NCI-H526 (cell line): ENCODE measurements at places on chromosomes 4 and X.

DNA sequence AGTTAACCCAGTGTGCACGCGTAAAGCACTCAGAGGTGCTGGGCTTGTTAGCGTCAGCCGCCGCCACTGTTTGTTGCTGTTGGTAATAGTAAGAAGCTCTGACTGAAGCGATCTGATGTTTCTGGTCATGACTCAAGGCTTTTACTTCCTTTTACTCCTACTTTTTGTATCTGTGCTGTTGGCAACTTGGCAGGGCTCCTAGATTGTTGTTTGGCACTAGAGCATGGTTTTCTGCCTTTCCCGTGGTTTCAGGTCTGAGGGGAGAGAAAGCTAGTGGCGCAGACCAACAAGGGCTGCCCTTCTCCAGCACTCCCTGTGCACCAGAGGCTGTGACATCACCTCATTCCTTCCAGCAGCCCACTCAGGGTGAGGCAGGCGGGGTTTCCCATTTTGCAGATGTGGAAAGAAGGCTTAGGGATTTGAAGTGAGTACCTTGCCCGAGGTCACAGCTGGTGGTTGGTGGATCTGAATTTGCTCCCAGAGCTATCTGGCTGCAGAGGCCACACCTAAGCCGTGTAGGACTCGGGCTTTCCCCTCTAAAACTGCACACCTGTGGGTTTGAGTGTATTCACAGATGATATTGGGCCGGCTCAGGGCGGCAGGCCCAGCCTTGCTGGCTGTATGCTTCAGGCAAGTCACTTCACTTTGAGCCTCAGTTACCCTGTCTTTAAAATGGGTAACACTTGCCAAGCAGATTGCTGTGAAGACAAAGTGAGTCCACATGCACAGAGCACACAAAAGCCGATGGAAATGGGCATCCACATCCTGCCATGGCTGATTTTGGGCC lies 51.2 kb upstream of the TADA2B start:
- no peak for DNase-seq

DNA sequence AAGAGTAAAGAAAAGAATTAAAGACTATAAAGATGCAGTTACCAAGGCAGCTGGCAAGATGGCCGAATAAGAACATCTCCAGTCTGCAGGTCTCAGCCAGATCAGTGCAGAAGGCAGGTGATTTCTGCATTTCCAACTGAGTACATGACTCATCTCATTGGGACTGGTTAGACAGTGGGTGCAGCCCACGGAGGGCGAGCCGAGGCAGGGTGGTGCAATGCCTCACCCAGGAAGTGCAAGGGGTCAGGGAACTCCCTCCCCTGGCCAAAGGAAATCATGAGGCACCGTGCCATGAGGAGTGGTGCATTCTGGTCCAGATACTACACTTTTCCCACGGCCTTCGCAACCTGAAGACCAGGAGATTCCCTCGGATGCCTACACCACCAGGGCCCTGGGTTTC lies 20.5 kb downstream of the SPIN4 start:
- DNase-seq, result no peak

DNA sequence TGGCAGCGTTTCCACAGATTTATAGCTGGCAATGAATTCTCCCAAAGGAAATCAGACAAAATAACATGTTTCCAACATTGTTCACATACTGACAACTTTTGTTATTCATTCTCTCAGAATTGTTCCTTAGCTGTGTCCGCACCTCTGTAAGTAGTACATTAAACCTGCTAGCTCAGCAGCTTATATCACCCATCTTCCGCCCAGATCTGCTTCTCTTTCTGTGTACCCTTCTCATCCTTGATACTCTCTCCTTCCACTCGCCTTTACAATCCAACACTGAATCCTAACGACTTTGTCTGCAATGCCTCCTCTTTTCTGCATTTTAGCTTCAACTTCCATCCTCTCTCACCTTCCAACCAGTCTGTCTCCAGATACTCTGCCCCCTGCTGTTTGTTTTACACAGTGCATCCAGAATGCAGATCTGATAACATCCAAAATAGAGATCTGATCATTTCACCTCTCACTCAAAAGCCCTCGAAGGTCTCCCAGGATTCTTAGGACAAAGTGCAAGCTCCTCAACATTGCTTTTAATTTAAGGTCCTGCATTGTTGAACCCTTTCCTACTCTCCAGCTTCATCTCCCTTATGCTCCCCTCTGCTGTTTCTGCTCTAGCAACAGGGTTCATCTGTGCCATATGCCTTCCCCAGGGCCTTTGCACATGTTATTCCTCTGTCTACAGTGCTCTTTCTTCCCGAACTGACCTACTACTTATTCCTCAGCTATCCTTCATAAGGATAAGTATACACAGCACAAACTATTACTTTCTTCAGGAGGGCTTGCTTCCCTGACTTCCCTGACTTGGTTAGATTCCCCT lies 67.3 kb upstream of the VBP1 start:
- DNase-seq, result peak; percentile 28

DNA sequence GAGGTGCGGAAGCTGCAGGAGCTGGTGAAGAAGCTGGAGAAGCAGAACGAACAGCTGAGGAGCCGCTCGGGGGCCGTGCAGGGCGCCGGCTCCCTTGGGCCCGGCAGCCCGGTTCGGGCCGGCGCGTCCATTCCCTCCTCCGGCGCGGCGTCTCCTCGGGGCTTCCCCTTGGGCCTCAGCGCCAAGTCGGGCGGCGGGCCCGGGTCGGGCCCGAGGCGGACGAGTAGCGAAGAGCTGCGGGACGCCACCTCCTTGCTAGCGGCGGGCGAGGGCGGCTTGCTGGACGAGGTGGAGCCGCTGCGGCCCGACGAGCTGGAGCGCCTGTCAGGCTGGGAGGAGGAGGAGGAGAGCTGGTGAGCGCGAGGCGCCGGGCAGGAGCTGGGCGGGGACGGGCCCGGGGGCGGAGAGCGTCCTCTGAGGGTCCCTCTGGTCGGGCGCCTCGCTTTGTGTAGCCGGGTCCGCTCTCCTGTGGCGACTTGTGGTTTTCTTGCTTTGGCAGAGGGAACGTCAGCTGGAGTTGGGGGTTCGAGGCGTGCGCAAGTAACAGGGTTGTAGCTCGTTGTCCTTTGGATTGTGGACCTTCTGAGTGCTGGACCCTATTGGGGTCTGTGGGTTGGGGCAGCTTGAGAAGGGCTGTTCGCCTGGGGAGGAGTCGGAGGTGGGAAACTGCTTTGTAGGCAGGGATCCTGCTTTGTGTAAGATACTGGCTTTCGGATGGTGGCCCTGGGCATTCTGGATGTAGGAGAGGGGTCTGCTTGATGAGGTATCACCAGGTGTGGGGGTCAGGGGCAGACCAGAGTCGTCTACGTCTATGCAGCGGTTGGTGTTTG lies 662 bp downstream of the SLAIN2 start:
- DNase-seq, result peak; percentile 70

DNA sequence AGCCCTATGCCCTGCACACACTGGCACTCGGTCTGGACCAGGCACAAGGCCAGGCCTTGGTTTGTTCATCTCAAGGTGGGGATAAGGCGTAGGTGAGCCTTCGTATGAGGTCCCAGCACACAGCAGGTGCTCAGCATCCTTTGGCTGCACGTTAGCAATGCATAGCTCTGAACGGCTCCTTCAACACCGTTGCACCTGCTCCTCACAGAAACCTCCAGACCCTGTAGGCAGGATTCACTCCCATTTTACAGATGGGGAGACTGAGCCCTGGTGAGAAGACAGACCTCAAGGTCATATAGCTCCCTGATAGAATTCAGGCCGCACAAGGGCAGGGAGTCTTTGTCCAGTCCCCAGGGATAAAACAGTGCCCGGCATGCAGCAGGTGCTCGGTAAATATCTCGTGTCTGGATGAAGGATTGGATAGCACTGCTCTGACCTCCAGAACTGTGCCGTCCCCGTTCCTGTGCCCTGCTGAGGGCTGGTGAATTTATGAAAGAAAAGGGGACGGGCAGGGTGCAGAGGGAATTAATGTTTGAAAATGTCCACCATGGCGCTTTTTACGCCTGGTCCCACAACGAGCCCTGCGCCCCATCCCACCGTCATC lies 2.4 kb downstream of the PPP2R2C start:
- no peak for DNase-seq

DNA sequence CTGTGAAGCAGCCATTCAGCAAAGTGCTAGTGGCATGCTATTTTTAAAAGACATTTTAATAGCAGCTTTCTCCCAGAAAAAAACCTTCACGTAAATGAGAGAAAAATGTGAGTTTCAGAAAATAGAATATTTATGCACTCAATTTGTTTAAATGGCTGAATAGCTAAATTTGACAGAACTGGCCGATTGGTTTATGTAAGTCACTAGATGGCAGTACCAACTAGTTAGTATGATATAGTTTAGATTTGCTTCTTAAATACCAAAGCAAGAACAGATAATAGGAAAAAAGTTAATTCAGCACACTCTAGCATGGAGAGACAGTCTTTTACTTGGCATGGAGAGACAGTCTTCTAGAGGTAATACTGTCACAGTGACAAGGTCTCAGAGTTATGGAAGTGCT lies 250.1 kb downstream of the SNCA start:
- peak; percentile 13 for DNase-seq

- no peak for DNase-seq
Measured at GRCh38 chr4:153233761-153234371, 29.6 kb downstream of the TRIM2 start.

GRCh38 chrX:113726898-113727297 lies 857.0 kb upstream of the HTR2C start:
- no peak for DNase-seq

- no peak for DNase-seq
Measured at GRCh38 chrX:2536974-2537373, 36.2 kb upstream of the DHRSX start.

DNA sequence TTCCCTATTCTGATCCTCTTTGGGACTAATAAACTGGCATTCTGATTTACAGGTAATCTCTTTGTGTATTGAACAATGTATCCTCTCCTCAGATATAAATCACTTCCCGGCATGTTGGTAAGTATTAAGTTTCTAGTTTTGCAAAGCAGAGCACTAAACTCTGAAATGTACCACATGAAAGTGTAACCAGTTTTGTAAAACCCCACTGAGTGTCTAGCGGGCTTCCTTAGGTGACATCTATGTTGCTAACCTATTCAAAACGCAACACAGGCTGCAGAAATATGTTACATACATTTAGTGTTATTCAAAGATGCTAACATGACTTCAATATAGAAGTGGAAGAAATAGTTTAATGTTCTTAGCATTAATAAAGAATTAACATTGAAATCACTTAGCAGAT lies 25.2 kb downstream of the DNAJB14 start:
- no peak for DNase-seq

- DNase-seq, result no peak
Measured at GRCh38 chr4:104235967-104236366, 258.7 kb downstream of the CXXC4 start.

GRCh38 chrX:24216037-24216436 lies 66.5 kb downstream of the ZFX start:
- no peak for DNase-seq

DNA sequence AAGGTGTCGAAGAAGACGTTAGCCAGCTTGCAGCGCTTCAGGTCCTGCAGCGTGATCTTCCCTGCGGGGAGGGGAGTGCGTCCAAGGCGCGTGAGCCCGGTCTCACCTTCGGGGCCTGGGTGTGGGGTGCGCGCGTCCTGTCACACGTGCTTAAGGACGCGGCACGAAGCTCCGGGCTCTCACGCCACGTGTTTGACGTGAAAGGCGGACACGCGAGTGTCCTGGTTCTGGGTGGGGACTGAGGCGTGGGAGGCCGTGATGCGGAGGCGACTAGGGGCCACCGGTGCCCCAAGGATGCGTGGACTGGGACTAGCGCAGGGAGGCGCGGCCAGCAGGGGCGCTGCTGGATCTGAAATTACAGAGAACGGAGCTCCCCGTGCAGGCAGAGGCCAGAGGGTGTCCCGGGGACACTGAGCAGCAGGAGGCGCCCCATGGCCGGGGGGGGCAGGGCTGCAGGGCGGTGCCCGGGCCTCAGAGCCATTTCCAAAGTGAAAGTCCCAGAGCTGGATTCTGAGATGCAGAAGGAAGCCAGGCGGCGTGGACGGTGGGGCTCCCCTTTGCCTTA lies 20.3 kb upstream of the GTPBP6 start:
- no peak for DNase-seq

DNA sequence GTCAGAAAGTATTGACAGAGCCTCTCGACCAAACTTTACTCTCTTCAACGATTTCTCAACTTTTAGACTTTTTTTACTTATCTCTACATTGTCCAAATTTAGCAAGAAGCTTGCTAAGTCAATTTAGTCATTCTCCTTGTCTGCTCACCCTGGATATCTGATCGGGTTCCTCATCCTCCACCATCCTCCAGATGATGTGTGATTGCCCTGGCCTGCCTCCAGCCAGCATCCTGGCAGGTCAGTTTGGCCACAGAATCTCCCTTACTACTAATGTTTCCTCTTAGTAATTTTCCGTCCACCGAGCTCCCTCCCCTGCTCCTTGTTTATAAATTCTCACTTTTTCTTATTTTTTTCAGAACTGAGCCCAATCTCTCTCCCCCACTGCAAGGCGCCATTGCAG lies 167.9 kb upstream of the ZFP42 start:
- DNase-seq, result no peak

DNA sequence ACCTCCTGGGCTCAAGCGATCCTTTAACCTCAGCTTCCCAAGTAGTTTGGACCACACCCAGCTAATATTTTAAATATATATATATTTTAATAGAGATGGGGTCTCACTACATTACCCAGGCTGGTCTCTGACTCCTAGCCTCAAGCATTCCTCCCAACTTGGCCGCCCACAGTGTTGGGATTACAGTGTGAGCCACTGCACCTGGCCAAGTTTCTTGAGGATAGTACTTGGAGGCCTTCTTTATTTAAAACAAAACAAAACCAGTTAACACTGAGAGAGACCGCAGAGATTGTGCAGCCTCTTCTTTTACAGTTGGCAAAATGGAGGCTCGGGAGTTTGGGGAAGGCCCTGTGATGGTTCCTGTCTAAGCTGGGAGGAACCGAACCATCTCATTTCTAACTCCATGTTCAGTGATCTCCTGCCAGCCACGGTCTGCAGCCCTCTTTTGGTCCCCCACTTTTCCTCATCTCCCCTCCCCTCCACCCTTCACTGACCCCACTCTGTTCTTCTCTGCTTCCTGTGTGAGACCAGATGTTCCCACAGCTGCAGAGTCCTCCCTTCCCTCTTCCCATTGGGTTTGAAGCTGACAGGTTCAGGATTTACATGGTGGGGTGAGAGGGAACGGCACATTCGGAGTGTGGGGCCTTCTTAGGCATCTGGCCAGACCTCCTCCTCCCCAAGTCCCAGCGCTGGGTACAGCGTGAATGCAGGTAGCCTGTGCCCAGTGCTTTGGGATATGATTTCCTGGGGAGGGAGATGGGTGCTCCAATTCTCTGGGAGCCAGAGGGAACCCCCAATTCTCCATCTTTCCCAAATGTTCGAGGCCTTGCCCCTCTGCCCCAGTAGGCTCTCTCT lies 1.4 kb upstream of the SORCS2 start:
- no peak for DNase-seq

GRCh38 chr4:6197433-6198174 lies 2.7 kb downstream of the JAKMIP1 start:
- no peak for DNase-seq

DNA sequence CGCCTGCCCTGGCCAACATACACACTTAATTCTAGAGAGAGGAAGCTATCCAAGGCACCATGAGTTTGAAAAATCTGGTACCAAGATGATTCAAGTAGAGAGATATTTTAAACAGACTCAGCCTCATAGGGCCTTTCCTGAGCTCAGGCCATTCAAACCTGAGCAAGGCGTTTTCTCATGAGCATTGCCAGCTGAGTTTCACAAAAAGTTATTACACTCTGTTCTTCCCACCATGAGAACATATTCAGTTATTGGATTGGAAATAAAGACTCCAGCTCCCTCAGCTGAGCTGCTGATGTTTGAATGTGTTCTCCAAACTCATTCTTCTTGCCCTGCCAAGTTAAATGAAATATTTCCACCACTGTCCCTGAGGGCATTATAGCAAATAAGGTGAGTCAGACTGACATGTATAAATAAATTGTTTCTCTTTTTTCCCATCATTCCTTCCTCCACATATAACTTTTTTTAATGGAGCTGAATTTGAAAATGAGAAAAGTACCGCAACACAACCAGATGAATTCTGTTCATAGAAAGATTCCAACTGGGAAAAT lies 429.6 kb downstream of the RAB28 start:
- no peak for DNase-seq
